ENCODE measurements at places on chromosomes 13 and 19.

DNA sequence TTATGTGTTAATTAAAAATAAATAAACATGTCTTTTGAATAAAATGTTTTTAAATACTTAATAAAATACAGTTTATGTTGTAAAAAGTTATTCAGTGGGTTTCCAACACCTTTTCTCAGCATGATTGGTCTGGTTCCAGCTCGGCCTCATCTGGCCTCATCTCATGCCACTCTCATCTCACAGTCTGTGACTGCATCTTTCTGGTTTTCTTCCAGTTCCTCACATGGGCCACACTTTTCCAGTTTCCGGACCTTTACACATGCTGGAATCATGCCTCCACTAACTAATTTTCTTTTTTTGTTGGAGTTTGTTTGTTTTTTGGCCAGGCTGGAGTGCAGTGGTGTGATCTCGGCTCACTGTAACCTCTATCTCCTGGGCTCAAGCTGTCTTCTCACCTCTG is 82.5 kb downstream of the RUBCNL start:
- no peak for DNase-seq

DNA sequence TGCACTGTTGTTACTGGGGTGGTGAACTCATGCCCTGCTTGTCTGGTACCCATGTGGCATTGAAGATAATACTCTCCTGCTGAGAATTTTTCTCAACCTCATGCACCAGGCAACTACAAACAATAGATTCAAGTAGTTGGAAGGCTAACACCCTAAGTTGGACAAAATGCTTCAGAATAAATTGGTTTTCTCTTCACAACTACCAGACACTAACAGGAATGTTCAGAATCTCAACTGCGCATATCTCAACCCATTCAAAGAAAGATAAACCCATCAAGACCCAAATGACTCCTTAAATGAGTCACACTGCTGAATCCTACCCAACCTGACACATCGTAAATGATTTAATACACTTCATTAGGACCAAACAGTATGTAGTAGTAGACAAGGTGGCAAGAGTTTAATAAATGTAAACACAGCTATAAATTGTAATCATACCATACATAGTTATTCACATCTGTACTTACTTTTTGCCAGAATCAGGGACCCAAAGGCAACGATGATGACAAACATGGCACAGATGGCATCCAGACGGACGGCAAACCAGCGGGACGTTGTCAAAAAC is 227.4 kb downstream of the ABCC4 start:
- DNase-seq = no peak

GRCh38 chr13:41004875-41005693 is 14.0 kb downstream of the ELF1 start:
- DNase-seq = no peak

- no peak for DNase-seq
Observed at GRCh38 chr19:27744926-27745768, 1467.8 kb downstream of the UQCRFS1 start.

DNA sequence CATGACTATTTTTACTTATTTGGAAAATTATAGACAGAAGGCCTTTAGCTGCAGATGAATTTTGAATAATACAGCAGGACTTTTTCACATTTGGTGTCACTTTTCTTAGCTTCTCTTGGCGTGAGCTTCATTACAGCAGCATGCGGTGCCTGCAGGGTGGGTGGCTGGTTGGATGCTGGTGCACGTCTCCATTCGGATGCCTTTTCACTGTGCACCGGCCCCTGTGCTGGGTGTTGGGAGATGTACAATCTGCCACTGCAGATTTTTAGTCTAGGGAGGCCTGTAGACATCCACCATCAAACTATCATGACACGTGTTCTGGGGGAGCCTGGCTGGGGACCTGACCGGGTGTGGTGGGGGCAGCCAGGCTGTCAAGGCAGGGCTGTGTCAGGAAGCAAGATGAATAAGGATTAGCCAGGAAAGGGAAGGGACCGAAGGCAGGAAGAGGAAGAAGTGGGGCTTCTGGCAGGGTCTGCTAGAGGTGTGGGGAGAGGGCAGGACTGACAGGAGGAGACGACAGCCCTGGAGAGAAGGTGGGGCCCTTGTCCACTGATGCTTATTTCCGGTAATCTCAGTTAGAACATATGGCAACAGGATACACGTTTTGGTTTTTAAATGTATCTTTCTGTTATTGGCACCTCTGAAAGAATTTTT is 88.8 kb downstream of the ARHGEF7 start:
- no peak for DNase-seq

GRCh38 chr13:30319655-30320054 is 12.3 kb upstream of the KATNAL1 start:
- DNase-seq = no peak

GRCh38 chr19:52662631-52663030 is 24.5 kb upstream of the ZNF83 start:
- no peak for DNase-seq

DNA sequence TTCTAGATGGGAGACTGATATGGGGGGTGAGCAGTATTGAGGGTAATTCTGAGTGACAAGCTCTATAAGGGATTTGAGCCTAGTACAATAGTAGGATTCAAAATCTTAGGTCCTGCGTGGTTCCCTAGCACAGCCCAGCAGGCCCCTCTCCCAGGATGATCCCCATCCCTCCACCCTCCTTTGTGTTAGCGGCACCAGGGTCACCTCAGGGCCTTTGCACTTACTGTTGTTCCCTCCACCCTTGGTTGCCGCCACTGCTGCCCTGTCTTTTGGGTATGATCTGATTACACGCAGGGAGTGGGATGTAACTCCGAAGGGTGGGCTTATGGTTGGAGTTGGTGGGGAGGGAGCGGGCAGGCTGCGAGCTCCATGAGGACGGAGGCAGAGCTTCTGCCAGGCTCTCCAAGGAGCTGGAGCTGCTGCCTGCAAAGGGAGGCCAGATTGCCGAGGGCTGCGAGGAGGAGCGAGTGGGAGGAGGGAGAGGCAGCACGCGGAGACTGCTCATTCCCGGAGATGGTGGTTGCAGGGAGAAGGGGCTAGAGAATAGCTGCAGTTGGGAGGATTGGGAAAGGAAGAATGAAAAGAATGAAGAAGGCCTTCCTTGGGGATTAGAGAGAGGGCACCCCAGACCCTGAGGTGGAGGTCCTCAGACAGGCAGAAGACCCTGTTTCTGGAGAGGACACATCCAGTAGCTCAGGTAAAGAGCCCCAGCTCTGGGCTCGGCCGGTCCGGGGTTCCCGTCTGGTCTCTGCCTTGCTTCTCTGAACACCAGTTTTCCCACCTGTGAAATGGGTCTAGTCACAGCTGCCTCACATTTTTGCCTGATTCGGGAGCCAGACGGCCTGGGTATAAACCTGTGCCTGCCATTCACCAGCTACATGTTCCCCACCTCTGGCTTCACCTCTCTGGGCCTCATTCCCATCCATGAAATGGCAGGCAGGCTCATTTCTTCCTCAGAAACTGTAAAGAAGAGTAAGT is 5.2 kb downstream of the NACC1 start:
- no peak for DNase-seq

DNA sequence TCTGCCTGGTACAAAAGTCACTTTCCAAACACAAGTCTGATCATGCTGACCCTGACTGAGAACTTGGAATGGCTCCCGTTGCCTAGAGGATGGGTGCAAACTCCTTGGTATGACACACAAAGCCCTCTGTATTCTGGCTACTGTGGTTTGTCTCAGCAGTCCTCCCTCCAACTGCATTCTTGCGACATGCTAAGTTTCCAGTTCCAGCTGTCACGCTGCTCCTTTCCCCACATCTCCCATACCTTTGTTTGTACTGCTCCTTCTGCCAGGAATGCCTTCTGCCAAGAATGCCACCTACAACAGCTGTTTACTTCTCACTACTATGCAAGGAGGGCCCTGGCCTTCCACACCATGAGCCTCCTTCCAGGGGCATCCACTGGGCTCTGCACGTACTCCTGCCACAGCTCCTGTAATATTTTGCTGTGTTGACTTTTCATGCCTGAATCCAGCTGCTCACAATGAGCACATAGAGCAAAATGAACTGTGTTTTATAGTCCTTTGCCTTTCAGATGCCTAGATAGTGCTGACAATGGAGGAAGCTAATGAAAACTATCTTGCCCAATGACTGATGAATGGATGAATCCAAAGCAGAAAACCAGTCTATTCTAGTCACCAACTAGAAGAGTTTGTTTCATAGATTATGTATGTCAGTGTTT is 543.7 kb downstream of the EFNB2 start:
- no peak for DNase-seq

All from AG04450 (cell line).